ENCODE measurements at places on chromosomes 6 and 20.

GRCh38 chr6:63904650-63905248 is 269.1 kb downstream of the PHF3 start:
- DNase-seq = no peak

DNA sequence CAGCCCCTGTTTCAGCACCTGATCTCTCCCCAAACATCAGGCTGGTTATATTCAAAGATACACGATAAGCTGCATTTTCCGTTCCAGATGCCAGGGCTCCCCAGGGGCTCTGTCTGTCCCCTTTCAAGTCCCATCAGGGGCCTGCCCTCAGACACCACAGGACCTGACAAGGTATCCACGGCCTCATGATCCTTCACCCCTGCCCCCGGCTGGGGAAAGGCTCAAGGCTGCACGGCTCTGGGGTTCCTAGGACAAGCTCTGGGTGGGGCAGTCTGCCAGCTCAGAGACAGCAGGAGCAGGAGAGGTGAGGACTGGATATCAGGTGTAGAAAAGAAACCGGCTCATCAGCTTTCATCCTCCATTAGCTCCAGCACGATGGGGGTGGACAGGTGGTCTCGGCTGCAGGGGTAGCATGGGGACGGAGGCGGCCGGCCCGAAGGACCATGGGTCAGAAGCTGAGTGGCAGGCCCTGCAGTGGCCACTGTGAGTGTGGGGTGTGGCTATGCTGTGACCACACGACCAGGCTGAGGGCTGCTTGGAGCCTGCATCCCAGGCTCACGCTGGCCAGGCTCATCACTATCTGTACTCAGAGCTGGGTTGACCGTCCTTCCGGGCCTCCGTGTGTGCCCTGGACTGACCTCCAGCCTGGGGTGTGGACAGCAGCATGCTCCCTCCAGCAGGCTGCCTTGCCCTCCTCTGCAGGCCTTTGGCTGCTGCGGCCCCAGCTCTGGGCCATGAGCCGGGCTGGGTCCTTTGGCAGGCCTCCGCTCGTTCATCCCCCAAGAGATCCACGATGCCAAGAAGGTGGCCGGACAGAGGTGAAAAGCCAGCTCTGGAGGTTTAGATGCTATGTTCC is 386.2 kb downstream of the THBS2 start:
- DNase-seq = no peak

- DNase-seq = no peak
Observed at GRCh38 chr20:37774156-37774555, 80.3 kb downstream of the CTNNBL1 start.

DNA sequence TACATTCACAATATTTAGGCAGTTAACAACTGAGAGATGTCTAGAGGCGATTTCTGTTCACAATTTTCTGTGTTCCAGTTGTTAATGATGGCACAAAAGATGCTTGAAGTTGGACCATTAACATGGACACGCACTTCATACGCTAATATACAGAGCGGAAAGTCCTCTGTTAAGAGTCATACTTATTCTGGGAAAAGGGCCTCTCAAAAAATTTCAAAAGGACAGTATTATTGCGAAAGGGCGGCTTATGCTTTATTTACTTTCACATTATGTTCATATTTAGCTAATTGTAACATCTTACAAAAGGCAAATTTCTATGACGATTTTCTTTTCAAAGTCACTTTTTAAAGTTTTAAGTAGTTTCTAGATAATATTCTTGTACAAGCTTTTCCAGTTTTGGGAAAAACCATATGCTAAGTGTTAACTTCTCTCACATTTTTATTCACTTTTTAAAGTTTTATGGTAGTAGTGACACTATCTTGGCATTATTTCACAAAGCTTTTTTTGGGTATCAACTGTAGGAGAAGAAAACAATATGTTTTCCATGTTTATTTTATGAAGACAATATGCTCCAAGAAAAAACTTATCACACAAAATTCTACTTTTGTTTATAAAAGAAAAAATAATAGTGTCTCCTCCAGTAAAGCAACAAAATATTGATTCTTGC is 62.3 kb downstream of the MAP7 start:
- DNase-seq = no peak

GRCh38 chr6:161274898-161275297 is 1.0 kb upstream of the AGPAT4 start:
- DNase-seq = no peak

- no peak for DNase-seq
Observed at GRCh38 chr6:94548201-94548600, 1029.1 kb upstream of the MANEA start.

GRCh38 chr6:157811476-157812173 is 11.4 kb upstream of the SNX9 start:
- DNase-seq = no peak

DNA sequence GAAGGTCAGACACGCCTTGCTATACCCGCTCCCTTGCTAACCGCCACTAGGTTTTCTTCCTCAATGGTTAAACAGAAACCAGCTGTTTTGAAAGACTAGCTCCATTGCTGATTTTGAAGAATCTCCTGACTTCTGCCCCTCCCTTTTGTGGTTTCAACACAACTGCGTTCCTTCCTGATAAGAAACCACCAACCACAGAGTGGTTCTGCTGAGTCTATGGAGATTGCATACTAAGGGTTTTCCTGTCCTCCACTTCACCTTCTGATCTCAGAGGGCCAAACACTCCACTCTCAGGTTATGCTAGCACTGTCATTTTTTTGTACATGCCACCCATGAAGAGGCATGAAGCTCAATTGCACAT is 207.9 kb downstream of the MYLK4 start:
- DNase-seq = no peak

- no peak for DNase-seq
Observed at GRCh38 chr6:161618831-161619454, 345.1 kb upstream of the AGPAT4 start.

DNA sequence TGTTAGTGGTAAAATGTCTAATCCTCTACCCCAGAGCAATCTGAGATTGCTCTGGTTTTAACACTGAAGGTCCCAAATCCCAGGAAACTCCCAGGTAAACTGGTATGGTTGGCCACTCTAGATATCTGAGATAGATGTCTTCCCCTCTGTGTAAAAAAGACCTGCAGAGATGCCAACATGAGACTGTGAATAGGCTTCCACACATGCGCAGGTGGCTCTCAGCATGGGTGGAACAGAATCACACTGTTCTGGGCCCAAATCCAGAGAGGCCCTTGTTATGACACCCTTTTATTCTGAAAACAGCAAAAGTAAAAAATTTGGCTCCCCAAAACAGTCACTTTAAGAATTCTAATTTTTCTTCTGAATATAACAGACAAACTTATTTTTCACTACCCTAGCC is 88.7 kb upstream of the BMP5 start:
- DNase-seq = no peak

GRCh38 chr6:91788501-91788900 is 1201.6 kb upstream of the MAP3K7 start:
- no peak for DNase-seq

DNA sequence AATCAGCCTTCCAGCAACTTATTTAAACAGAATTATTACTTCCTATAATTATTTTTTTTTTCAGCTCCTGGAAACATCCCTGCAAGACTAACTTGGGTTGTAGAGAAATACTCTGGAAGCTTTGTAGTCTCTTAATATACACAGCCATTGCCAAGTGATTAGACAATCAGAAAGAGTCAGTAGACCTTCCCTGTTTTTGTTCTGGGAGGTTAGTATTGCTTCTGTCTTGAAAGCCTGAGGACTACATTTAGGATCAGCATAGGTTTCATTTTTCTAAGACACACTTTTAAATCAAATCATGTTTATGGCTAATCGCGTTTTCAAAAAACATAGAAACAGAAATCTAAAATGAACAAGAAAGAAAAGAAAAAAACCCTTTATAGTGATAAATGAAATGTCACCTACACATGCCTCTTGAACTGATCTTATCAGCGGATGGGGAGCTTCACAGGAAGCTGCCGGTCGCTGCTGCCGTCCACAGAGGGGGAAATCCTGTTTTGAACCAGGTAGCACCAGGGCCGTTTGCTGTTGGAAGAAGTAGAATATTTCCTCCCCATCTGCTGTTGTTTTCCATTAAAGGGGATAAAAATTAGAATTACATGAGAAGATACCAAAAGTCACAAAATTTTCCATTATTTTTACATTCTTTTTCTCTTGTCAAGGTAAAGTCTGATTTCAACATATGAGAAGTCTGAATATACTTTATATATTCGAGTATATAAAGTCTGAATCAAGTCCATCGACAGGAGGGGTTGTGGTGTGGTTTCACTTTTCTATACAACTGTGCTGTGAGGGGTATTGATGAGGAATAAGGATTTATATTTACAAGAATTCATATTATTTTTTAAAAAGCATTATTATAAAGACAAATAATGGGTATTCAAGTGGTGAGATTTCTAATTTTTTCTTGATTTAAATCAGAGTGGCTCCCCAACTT is 94.6 kb downstream of the ARMC2 start:
- DNase-seq = peak; percentile 50

GRCh38 chr6:15512126-15512525 is 150.7 kb downstream of the DTNBP1 start:
- DNase-seq = no peak

DNA sequence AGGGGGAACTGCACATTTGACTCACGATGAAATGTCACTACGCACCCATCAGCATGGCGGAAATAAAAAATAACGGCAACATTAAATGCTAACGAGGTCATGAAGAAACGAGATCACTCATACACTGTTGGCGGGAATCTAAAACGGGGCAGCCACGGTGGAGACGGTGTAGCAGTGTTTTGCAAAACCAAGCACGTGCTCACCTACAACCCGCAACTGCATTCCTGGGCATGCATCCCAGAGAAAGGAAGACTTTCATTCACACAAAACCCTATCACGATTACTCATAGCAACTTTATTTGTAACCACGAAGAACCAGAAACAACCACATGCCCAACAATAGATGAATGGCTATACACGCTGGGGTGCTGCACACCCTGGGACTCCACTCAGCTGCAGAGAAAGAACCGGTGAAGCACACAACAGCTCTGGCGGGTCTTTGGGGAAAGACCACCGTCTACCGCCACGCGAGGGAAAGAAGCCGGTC is 77.0 kb downstream of the YTHDF1 start:
- DNase-seq = no peak

DNA sequence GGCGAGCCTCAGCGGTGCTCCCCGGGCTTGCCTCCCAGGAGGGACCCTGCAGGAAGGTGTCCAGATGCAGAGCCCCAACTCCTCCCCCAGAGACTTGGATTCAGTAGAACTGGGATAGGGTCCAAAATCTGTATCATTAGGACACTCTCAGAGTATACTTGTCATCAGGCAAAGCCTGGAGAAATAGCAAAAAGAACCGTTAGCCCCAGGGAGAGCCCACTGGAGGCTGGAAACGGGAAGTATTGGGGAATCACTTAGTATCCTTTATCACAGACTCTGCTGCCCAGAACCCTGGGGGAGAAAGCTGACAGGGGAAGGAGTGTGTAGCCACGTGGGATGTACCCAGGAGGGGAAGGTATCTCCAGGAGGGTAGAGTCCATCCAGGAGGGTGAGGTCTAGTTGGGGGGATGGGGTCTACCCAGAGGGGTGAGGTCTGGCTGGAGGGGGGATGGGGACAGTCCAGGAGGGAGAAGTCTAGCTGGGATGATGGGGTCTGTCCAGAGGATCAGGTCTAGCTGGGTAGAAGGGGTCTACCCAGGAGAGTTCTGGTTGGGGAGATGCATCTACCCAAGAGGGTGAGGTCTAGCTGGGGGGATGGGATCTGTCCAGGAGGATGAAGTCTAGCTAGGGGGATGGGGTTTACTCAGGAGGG is 107.2 kb downstream of the LY86 start:
- DNase-seq = no peak

- no peak for DNase-seq
Observed at GRCh38 chr6:7134999-7135745, 27.4 kb downstream of the RREB1 start.

- no peak for DNase-seq
Observed at GRCh38 chr6:153698637-153699036, 340.4 kb upstream of the OPRM1 start.

GRCh38 chr6:109770779-109771178 is 79.7 kb downstream of the FIG4 start:
- no peak for DNase-seq

DNA sequence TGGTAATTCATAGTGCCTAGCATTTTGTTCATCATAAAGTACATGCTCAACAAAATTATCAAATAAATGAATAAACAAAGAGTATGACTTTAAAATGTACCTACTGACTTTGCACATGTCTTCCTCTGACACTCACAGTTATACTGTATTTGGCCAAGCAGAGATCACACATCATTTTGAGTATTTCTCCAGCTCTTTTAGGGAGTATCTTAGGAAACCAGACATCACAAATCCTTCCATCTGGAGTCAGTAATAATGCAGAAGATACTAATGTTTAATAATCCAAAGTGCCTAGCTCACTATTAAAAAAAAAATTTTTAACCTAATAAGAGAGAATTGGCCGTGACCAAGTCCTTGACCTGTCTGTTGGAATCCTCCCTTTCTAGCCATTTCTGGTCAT is 154.6 kb downstream of the ZNF217 start:
- DNase-seq = no peak

GRCh38 chr6:2899596-2899995 is 3.5 kb downstream of the SERPINB9 start:
- peak; percentile 39 for DNase-seq

DNA sequence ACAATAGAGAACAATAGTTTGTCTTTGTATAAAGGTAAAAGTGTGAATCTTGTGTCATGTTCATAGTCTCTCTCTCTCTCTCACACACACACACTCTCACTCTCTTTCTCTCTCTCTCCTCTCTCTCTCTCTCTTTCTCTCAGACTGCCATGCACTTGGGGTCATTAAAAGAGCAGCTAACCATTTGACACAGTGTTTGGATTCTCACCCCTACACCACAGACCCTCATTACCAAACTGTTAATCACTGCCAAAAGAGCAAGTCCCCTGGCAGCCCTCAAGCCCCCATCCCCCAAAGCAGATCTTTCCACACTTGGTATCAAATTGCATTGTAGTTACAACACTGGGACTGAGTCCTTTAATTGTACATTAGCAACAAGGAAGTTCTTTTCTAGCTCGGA is 305.8 kb upstream of the RSPO3 start:
- no peak for DNase-seq

- DNase-seq = no peak
Observed at GRCh38 chr20:17533396-17533795, 2.2 kb upstream of the BFSP1 start.

GRCh38 chr6:111805511-111806164 is 67.6 kb downstream of the FYN start:
- peak; percentile 27 for DNase-seq

DNA sequence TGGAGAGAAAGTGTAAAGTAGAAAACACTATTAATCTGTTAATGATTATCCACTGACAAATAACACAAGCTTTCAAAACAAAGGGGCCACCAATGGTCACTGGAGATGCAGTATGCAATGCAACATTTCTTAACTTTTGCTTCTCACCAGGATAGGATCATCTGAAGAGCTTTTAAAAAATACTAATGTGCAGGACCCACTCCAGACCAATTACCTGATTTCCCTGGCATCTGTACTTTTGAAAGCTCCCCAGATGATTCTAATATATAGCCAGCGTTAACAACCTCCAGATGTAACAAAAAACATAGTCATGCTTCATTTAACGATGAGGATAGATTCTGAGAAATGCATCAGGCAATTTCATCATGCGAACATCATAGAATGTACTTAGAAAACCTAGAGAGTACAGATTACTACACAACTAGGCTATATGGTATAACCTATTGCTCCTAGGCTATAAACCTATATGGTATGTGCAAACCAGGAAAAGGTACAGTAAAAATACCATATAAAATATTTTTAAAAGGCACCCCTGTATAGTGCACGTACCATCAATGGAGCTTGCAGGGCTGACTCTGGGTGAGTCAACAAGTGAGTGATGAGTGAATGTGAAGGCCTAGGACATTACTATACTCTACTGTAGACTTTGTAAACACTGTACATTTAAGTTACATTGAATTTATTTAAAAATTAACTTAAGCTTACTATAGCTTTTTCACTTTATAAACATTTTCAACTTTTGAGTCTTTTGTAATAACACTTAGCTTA is 69.2 kb downstream of the ATG5 start:
- DNase-seq = no peak

Measured in T-helper 22 cell (primary cell).